ENCODE measurements at places on chromosomes 7 and 10.

DNA sequence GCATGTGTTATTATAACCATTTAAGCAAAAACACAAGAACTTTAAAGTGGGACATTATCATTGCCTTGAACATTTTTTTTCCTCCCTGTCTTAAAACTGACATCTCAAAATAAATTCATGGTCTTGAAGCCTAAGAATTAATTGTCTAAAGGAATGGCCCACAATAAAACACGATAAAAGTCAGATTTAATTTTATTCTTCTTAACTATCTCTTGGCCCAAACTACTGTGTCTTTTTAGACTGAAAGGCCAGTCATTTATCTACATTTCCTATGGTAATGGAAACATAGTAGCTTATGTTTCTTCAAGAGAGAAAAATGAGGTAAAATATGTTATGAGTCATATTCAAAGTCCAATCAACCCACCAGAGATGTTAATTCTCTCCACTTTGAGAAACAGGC is 24.4 kb upstream of the ETV1 start:
- no peak for DNase-seq

GRCh38 chr7:77205706-77206105 is 6.1 kb upstream of the FGL2 start:
- no peak for DNase-seq

DNA sequence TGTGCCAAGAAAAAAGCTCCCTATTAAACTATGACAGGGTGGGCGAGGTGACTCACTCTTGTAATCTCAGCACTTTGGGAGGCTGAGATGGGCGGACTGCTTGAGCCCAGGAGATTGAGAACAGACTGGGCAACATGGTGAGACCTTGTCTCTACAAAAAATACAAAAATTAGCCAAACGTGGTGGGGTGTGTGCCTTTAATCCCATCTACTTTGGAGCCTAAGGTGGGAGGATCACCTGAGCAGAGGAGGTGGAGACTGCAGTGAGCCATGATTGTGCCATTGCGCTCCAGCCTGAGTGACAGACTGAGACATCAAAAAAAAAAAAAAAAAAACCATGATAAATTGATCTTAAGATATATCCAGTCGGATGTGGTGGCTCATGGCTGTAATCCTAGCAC is 11.5 kb downstream of the POLR3A start:
- no peak for DNase-seq

DNA sequence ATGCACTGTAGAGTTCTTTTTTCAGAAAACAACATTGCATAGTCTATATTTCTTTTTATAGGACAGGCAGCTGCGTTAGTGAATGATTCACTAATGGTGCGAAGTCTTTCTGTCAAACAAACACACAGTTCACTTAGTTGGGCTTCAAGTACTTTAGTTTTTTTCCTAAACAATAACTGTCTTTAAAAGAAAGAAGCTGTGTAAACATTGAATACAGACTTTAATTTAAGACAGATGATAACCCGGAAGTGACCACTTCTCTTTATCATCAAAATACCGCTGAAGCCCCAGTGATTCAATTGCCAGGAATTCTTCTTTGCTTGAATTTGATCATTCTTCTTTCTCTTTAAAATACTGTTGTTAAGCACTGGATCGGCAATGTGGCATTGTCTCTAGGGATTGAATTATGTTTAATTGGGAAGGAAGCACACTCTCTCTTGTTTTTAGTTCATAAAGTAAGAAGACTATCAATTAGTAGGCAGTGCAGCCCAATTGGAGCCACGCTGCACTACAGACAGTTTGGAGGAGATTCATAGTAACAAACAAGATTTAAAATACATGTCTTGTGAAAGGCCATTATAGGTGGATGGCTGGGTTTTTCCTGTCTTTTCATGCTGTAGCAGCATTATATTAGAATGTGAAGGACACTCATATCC is 30.4 kb downstream of the CNTNAP2 start:
- no peak for DNase-seq

DNA sequence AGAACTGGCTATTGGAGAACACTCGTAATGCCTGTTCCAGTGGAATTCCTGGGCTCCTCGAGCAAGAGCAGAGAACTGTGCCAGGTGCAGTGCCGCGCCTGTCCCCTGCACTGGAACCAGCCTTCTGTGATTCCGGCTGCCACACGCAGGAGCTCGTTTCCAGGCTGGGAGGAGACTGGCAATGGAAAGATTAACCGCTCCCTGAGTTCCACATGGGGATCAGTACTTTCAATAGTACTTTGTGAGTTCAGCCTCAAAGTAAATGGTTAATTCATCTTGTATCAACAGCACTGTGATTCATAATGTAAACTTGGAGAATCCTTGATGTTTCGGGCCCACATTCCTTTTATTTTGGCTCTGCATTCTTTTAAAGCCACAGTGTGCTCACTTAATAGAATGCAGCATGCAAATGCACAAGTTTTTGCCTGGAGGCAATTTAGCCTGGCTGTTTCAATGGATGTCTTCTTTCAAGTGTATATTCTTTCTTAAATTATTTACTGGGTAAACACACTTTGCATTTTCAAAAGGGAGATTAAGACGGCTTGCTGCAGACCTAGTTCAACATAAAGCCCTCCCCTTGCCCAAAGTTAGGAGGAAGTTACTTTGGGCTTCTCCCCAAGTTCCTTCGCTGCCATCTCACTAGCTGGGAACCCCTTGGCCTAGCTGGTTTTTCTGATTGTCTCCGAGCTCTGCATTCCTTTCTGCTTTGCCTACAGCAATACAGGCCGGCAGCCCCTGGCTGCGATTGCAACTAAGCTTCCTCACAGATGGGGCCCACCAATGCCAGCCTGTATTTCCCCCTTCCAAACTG is 138.1 kb upstream of the TCF7L2 start:
- no peak for DNase-seq

DNA sequence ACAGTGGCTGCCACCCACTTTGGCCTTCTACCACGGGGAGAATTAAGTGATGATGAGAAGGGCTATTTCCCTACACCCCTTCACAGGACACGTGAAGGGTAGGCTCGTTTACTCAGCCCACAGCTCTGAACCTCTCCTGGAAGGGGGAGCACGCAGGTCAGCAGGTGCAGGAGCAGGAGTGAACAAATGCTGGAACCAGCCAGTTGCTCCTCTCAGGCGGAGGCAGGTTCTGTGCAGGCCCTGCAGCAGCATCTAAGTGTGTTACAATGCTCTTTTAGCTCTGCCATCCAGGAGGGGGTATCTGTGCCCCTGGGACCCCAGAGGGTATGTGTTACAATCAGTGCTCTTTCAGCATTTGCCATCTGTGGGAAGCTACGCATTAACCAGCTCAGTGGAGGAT is 61.2 kb downstream of the AHR start:
- no peak for DNase-seq

DNA sequence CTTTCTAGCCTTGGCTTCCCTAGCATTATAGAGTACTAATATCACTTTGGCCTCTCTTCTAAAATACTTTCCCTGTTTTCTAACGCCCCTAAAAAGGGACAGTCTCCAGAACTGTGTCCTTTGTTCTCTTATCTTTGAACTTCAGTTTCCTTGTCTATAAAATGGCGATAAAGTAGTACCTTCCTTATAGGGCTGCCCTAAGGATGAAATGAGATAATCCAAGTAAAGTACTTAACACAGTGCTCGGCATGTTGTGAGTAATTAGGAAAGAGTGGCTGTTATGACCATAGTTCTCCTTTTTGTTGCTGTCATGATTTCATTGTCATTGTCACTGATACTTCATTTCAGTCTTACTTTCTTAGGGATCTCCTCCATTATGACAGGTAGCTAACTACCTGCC is 114.7 kb downstream of the EXOC4 start:
- no peak for DNase-seq
